Foreskin melanocyte (primary cell): ENCODE measurements at places on chromosomes 5 and 9.

- DNase-seq: no peak
Observed at GRCh38 chr5:29169886-29170285, 2023.6 kb upstream of the CDH6 start.

- no peak for DNase-seq
Observed at GRCh38 chr5:100542086-100542485, 6.9 kb downstream of the FAM174A start.

DNA sequence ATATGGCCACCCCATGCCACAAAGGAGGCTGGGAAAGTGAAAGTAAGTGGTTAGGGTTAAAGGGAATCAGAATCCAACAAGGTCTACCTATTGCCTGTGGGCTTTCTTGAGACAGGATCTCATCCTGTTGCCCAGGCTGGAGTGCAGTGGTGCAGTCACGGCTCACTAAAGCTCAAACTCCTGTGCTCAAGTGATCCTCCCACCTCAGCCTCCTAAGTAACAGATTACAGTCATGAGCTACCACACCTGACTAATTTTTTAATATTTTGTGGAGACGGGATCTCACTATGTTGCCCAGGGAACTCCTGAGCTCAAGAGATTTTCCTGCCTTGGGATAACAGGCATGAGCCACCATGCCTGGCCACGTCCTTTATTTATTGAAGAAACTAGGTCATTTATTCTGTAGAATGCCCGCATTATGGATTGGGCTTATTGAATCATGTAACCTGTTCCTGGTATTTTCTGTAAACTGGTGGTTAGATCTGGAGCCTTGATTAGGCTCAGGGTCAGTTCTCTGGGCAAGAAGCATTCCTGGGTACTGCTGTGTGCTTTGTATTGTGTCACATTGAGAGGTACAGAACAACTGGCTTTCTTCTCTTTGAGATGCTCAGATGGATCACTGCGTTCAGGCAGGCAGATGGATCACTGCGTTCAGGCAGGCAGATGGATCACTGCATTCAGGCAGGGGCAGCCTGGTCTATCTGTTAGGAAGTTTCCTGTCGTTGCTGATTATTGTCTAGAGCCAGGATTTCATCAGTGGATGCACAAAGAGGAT is 41.6 kb downstream of the ERGIC1 start:
- DNase-seq: no peak

DNA sequence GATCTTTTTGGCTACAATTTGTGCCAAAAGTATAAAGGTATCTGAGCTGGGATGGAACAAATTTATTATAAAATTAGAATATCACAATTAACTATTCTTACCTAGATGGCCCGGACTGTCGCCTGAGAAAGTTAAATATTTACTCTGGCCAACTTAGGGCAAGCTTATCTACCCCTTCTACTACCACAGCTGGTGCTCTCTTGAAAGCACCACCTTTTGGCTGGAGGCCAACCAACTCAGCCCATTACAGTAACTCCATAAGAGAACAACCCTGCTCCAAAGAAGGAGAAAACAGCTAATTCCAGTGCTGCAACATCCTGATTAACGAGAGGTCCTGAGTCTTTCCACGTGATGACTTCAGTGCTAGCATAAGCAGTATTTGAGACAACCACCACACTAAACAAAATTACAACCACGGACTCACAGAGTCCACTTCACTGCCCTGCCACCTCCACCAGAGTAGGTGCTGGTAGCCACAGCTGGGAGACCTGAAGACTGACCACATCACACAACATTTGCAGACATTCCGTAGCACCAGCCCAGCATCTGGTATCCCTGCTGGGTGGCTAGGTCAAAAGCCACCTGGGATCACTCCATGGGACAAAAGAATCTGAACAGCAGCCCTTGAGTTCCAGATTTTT is 43.2 kb downstream of the RGMB start:
- DNase-seq: no peak

DNA sequence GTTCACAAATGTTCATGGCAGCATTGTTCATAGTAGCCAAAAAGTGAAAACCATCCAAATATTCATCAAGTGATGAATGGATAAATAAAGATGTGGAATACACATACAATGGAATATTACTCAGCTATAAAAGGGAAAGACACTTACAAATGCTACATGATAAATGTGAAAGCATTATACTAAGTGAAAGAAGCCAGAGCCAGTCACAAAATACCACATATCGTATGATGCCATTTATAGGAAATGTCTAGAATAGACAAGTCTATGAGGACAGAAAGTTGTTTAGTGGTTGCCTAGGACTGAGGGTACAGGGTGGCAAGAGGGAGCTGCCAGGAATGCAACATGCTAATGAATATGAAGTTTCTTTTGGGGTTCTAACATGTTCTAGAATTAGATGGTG is 148.7 kb downstream of the DEPDC1B start:
- no peak for DNase-seq

DNA sequence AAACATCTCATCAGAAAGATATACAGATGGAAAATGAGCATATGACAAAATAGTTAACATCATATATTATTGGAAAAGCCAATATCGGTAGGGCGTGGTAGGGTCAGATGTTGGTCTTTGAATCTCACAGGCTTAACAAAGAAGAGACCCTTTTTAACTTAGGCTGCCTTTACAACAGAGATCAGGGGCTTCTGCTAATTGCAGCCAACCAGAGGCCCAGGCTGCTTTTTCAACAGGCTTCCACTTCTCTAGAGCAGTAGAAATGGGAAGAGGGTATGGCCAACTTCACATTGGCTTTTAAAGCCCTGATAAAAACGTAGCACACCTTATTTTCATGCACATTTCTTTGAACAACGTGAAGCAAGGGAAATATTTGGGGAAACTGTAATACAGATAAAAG is 764.3 kb upstream of the CTNND2 start:
- no peak for DNase-seq

GRCh38 chr5:56588131-56588487 is 227.2 kb upstream of the MAP3K1 start:
- no peak for DNase-seq

GRCh38 chr5:124745928-124746915 is at the start of gene ZNF608:
Gene ZNF608, minus strand, starts transcription at chr5:124746639. Its CDS starts 1,650 bp downstream, at chr5:124744989.
- peak; percentile 85 for DNase-seq

GRCh38 chr9:91948597-91949391 is 1.2 kb downstream of the ROR2 start:
- DNase-seq: no peak

DNA sequence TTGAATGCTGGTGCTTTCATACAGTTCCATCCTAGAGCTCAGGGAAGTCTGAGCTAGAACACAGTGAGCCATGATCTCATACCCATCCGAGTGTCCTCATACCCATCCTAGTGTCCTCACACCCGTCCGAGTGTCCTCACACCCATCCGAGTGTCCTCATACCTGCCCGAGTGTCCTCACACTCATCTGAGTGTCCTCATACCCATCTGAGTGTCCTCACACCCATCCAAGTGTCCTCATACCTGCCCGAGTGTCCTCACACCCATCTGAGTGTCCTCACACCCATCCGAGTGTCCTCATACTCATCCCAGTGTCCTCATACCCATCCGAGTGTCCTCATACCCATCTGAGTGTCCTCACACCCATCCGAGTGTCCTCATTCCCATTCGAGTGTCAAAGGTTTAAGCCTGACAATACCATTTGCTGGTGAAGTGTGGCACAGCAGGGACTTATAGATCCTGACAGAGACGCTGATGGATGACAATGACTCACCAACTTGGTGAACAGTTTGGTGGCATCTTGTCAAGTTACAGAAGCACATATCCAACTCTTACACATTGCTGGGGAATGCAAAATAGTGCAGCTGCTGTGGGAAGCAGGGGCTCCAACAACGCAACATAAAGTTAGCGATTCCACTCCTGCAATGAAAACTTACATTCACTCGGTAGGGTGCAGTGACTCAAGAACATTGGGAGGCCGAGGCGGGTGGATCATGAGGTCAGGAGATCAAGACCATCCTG is 77.0 kb upstream of the COL5A1 start:
- DNase-seq: no peak

DNA sequence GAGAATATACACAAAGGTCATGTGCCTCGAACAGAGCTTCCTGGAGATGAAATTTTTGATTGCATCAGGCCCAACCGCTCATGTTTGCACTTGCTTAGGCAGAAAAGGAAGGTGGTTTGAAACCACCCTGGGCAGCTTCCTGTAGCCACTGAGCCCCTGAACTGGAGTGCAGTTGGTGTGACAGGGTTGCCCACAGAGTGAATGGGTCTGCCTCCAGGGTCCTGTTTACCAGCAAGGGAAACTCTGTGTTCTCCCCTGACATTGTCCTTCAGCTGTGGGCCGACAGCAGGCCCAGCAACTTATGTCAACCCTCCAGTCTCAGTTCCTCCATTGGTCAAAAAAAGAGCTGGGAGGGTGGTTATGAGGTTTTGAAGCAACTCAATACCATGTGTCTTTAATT is 289.6 kb downstream of the KIF4B start:
- no peak for DNase-seq

- DNase-seq: no peak
Observed at GRCh38 chr5:139246394-139246793, 47.1 kb upstream of the MATR3 start.

DNA sequence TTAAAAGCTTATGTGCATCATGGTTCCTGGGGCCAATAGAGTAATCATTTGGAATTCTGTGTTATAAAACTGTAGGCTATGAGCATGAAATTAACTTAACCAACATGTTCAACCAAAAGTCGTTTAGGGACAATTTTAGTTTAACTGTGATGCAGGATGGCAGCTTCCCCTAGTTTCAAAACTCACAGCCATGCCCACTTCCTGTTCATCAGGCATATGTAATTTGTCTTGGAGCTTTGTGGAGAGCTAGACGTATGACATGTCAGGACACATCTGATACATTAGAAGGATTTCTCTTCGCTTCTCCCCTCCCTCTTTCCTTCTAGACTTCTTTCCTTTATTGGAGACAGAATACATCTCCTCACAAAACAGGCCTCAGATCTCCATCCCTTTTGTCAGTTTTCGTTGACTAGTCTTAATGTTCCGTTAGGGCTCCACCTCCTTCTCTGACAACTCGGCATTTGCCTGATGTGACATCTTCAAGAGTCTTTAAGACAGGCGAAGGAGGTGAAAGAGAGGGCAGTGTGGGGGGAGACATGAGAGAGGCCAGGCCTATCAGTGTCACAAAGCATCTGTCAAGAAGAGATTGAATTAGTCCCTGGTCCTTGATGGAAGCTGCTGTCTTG is 176.0 kb downstream of the MSX2 start:
- no peak for DNase-seq

DNA sequence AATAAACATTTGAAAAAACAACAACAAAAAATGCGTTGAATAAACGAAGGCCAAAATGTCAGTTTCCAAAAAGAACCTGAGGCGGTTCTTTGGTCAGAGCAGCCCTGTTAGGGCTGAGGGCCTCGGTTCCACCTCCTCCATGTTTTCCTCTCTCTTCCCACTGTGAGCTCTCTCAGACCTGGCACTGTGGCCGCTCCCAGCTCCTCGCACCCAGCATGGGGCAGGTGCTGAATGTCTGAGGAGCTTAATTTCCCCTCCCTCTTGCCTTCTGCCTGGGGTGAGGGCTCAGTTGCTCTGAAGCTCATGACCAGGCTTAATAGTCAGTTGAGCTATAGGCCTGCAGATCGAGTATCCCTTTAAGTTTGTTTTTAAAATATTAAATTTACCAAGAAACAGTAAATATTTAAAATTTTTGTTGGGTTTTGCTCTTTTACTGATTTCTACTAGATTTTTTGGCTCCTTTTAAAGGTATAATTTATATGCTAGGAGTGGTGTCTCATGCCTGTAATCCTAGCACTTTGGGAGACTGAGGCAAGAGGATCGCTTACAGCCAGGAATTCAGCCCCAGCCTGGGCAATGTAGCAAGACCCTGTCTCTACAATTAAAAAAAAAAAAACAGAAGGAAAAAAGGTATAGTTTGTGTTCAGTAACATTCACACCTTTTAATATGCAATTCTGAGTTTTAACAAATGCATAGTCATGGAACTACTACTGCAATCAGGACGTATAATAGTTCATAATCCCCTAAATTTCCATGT is 28.1 kb downstream of the DAPK1 start:
- DNase-seq: no peak

DNA sequence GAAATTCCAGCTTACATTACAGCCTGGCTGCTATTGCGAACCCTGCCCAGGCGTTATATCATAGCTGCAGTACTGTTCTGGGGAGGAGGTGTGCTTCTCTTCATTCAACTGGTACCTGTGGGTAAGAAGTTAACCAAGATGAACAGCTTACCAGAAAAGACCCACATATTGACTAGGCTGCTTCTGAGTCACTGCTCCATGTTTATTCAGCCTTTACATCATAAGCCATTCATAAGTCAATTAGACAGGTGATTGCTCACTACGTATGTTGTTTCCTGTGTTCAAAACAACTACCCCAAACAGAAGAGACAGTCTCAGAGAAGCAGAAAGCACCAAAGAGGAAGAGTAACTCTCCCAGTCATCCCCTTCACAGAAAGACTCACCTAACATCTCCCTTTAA is 34.7 kb upstream of the SLC22A5 start:
- DNase-seq: no peak

DNA sequence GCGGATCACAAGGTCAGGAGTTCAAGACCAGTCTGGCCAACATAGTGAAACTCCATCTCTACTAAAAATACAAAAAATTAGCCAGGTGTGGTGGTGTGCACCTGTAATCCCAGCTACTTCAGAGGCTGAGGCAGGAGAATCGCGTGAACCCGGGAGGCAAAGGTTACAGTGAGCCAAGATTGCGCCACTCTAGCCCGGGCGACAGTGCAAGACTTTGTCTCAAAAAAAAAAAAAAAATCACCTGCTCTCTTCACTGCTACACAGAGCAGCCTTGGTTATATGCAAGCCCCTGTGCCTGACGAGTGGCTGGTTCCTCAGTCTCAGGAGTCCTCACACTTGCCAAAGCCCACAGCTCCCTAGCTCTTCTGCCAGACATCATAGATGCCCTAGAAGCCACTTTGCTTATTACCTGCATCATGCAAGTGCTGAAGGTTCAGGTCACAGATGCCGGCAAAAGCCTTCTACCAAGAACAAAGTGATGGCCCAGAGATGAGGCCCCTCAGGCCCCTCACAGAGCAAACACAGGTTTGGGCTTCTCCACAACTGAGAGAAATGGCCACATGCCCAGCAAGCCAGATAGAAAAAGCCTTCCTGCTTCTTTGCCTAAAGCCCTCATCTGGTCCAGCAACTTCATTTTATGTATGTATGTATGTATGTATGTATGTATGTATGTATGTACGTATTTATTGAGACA is 176.4 kb downstream of the AUH start:
- no peak for DNase-seq

DNA sequence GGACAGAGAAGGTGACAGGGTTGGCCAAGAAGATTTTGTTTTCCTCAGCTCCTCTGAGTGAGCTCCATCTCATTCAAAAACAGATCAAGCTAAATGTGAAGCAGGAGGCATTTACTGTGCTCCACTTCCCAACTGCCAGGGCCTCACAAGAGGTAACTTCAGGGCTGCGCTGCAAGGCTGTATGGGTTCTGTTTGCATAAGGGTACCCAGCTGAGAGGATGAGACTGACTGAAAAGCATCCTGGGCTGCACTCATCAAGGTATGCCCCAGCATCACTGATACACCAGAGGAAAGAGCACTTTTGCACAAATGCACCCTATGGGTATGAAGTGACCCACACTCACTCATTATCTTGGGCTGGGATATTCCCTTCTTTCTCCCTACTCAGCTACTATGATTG is 316.2 kb upstream of the HAPLN1 start:
- DNase-seq: no peak

GRCh38 chr5:122697191-122697590 is 77.7 kb upstream of the SNX2 start:
- no peak for DNase-seq
